Breast epithelium (tissue), 4 donors: ENCODE measurements at places on chromosomes 4 and X. TPM values are rescaled to one million over a fixed set of nuclear protein-coding genes. Genes with fewer than 3 reads are reported as not detected.

GRCh38 chr4:1573830-1574459 is 110.2 kb downstream of the FAM53A start:
- no peak for DNase-seq

- peak; percentile 74 for DNase-seq
Observed at GRCh38 chr4:147829401-147830101, 97.7 kb downstream of the ARHGAP10 start.

- DNase-seq = no peak
Observed at GRCh38 chrX:107450823-107451509, 1.5 kb downstream of the FRMPD3 start.

DNA sequence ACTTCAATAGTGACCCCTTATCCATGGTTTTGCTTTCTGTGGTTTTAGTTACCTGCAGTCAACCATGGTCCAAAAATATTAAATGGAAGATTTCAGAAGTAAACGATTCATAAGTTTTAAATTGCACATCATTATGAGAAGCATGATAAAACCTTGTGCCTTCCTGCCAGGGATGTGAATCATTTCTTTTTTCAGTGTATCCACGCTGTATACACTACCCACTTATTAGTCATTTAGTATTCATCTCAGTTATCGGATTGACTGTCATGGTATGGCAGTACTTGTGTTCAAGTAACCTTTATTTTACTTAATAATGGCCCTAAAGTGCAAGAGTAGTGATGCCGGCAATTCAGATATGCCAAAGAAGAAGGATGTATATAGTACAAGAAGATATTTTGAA is 37.7 kb upstream of the TASL start:
- no peak for DNase-seq

GRCh38 chr4:56118055-56118454 is 169.3 kb downstream of the CEP135 start:
- no peak for DNase-seq

GRCh38 chrX:19869193-19869592 is 18.2 kb downstream of the SH3KBP1 start:
- no peak for DNase-seq

Gene PTTG2
- not detected for total RNA-seq

DNA sequence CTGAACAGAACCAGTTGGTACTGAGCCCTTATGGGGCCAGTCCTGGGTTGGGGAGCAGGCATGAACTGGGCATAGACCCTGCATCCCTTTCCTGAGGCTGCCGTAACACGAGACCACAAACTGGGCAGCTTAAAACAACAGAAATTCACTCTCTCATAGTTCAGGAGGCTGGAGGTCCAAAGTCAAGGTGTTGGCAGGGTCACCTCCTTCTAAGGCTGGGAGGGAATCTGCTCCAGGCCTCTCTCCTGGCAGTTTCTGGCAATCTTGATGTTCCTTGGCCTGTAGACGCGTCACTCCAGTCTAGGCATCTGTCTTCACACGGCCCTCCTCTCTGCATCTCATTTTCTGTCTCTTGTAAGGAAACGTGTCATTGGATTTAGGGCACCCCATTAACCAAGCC is 19.8 kb upstream of the SORCS2 start:
- DNase-seq = no peak

Gene NXF2B
- total RNA-seq = not detected

- DNase-seq = no peak
Observed at GRCh38 chr4:1234309-1234695, 14.6 kb downstream of the CTBP1 start.

Gene FAM53A
- total RNA-seq = 3.7 TPM

DNA sequence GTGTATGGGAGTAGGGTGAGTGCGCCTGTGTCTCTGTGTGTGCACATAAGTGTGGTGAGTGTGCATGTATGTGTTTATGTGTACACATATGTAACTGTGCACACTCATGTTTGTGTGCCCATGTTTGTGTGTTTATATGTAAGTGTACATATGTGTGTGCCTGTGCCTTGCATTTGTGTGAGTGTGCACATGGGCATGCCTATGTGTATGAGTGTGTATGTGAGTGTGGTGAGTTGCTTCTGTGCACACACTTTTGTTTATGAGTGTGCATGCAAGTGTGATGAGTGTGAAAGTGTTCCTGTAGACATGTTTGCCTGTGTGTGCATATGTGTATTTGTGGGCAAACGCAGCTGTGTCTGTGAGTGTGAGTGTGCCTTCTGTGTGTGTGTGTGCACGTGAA is 7.2 kb downstream of the IL9R start:
- DNase-seq = no peak

Gene MFAP3L
- 5.1 TPM for total RNA-seq

Gene LGI2
- 0.33 TPM for total RNA-seq
